HepG2 (cell line): ENCODE measurements at places on chromosomes 16 and 17.

- no peak for DNase-seq
Observed at GRCh38 chr16:78399384-78399783, 299.9 kb downstream of the WWOX start.

- DNase-seq: no peak
Observed at GRCh38 chr16:49416001-49416675, 42.5 kb downstream of the C16orf78 start.

DNA sequence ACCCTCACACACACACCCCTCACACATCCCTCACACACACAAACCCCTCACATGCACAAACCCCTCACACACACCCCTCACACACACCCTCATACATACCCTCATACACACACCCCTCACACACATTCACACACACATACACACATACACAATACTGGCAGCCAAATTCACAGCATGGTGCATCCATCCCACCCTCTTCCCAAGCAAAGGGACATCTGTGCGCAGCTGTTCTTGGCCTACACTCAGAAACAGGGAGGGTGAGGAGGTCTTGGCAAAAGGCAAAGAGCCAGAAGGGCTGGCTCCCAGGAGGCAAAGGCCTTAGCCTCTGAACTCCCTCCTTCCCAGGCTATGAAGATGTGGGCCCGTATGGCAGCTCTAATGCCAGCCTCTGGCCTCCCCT, 23.4 kb downstream of the C17orf67 start:
- DNase-seq: no peak

- no peak for DNase-seq
Observed at GRCh38 chr17:67523101-67523500, 146.0 kb downstream of the PITPNC1 start.

DNA sequence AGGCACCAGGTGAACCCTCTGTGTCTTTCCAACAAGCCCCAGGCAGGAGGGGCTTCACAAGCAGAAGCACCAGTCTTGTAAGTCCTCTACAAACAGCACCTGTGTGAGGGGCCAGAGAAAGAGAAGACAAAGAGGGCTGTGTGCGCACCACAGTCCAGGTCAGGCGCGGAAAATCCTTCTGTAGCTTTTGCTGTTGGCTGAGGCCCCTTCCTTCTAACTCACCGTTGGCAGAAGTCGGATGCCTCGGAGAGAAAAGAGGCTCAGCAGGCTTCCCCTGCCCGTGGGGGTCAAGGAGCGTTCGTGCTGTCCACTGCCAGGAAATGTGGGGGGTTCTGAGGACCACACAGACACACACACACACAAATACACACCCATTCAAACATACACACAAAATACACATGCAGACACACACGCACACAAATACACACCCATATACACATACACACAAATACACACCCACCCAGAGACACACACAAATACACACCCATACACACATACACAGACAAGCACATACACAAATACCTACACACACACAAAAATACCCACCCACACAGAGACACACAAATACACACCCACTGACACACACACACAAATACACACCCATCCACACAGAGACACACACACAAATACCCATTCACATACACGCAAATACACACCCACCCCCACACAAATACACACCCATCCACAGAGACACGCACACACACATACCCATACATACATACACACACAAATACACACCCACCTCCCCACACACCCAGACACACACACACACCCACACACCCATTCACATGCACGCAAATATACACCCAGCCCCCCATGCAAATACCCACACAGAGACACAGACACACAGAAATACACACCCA, 6.8 kb downstream of the ZG16B start:
- DNase-seq: no peak

DNA sequence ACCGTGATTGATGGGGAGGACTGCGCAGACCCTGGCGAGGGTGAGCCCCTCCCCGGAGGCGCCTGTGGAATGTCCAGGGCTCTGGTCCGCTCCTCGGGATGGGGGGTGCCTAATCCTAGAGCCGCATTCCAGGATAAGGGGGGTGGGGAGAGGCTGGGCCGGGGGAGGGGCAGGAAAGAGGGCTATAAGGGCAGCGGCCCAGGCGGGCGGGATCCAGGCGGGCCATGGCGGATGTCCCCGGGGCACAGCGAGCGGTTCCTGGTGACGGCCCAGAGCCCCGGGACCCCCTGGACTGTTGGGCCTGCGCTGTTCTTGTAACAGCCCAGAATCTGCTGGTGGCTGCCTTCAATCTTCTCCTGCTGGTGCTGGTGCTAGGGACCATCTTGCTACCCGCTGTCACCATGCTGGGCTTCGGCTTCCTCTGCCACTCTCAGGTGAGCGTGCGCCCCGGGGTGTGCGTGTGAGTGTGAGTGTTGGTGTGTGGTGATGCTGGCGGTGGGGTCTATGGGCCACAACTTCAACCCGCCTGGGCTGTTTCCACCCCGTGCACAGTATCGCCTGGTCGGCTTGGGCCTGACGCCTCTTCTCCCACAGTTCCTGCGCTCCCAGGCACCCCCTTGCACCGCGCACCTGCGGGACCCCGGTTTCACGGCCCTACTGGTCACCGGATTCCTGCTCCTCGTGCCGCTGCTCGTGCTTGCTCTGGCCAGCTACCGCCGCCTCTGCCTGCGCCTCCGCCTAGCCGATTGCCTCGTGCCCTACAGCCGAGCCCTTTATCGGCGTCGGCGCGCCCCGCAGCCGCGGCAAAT, at the start of gene TMEM88:
Gene TMEM88, plus strand, starts transcription at position 216 of the 809 bp plus-strand sequence. Its CDS starts 9 bp downstream, at position 225.
- no peak for DNase-seq

DNA sequence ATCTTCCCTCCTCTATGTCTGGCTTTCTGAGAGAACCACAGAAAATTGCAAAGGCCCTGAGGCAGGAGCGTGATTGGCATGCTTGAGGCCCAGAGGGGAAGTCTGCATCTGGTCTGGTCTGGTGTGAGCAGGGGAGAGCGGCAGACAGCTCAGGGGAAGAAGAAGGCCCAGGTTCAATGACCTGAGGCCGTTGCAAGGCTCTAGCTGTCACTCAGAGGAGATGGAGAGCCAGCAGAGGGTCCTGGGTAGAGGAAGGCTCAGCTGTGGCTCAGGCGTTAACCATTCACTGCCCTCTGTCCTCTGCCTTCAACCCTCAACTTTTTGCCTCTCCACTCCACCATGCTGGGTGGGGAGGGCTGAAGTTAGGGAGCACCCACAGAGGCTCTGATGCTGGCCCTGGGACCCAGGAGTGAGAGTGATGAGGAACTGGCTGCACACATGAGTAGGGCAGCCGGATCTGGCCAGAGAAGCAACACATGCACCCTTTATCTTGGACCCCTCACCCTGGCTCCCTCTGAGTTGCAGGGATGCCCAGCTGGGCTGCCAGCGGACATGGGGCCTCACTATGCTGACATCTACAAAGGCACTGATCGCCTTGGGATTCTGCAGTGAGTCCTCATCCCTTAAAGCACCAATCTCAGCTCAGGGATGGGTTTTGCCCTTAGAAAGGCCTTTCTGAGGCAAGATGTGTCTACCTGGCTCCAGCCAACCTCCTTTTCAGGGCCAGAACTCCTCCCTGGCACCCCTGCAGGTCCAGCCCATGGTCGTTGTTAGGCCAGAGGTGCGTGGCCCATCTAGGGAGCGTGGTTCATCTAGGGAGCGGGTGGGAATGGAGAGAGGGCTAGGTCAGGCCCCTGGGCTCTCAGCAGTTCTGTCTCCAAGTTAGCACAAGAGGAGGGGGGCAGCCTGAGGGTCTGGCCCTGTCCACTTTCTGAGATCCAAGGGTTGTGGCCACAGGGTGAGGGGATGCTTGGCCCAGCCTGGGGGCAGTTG, 7.7 kb upstream of the KRTAP17-1 start:
- no peak for DNase-seq

GRCh38 chr16:5069854-5070253, 1.8 kb upstream of the ALG1 start:
- DNase-seq: no peak

GRCh38 chr17:846901-847843, 65.0 kb downstream of the MRM3 start:
- no peak for DNase-seq

GRCh38 chr16:30054959-30055553, 10.5 kb upstream of the ALDOA start:
- DNase-seq: peak; percentile 62

- no peak for DNase-seq
Observed at GRCh38 chr16:69924041-69924775, 26.9 kb upstream of the CLEC18A start.

DNA sequence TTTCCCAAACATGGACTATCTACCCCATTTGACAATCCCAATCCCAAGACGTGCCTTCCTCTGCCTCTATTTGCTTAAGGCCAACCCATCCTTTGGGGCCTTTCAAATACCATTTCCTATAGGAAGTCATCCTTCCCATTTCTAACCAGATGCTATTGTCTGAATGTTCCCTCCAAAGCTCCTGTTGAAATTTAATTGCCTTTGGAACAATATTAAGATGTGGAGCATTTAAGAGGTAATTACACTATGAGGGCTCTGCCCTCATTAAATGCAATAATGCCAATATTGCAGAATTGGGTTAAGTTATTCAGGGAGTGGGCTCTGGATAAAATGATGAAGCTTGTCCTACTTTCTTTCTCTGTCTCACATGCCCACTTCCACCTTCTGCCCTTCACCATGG, 125.4 kb downstream of the ASIC2 start:
- no peak for DNase-seq
